ENCODE measurements at places on chromosomes 3 and 15.
A peak's percentile ranks its signal among the peaks of the same experiment; 100 is the strongest.

DNA sequence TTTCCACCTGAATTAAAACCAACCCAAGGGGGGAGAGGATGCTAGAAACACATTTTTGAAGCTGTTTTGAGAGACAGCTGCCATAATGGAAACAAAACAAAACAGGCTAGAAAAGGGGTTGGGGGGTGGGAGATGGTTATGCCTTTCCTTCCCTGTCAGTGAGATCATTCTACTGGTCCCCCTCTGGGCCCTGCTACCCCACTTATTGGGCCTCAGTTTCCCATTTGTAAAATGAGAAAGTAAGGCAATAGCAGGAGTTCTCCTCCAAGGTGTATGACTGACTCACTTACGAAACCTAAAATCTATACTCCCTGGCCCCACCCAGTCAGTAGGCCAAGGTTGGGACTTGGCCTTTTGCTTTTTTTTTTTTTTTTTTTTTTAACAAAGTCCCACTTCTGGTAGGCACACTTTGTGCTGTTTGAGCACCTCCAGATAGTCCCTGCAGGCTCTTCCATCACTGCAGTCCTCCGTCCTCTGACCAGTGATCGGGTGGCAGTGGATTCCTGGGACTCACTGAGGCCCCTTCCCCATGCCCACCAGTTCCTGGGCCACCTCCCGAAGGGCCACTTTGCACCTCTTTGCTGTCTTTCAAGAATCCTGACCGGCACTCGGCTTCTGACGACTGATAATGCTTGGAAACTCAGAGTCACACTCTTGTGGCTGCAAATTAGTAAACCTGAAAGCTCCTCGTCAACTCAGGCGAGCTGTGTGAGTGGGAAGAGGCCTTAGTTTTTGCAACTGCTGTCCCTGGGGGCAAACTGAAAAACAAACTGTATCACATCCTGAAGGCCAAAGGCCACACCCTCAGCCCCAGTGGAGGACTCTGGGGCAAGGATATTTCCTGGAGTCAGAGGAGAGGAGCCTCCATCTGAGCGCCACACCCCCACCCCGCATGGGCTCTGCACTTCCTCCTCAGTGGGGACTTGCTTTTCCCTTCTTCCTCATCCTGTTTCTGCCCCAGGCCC, 6.7 kb upstream of the PSTPIP1 start:
- DNase-seq: no peak

- peak; percentile 88 for DNase-seq
Observed at GRCh38 chr3:130850044-130850797, 43.7 kb upstream of the ATP2C1 start.

DNA sequence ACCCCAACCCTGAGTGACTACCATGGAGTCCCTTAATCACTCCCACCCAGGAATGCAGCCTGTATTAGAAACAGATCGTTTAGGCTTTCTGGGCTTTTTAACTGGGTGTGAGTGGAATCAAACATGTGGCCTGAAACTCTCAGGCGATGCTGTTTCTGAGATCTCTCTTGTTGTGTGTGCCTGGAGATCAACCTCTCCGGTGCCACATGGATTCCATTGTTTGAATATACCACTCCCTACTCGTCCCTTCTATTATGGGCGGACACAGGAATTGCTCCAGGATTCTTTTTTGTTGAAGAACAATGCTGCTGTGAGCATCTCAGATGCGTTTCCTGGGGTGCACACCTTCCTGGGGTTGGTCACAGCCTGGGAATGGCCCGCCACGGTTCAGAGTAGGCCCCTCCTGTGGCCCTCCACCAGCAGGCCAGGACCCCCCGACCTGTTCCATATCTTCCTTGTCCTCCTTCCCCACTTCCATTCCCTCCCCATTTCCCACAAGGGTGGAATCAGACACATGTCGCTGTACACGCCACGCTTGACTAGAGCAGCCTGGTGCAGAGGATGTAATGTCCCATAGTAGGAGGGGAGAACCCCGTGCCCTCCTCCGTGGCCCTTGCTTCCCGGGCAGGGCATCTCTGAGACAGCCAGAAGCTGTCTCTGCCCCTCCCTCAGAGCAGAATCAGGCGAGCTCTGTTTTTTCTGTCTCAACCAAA, 36.4 kb upstream of the PRR23E start:
- DNase-seq: no peak

DNA sequence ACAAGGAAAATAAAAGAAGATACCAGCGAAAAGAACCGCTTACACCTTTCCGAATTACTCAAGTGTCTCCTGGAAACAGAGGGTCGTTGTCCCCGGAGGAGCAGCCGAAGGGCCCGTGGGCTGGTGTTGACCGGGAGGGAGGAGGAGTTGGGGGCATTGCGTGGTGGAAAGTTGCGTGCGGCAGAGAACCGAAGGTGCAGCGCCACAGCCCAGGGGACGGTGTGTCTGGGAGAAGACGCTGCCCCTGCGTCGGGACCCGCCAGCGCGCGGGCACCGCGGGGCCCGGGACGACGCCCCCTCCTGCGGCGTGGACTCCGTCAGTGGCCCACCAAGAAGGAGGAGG, 325 bp downstream of the ALCAM start:
- no peak for DNase-seq

DNA sequence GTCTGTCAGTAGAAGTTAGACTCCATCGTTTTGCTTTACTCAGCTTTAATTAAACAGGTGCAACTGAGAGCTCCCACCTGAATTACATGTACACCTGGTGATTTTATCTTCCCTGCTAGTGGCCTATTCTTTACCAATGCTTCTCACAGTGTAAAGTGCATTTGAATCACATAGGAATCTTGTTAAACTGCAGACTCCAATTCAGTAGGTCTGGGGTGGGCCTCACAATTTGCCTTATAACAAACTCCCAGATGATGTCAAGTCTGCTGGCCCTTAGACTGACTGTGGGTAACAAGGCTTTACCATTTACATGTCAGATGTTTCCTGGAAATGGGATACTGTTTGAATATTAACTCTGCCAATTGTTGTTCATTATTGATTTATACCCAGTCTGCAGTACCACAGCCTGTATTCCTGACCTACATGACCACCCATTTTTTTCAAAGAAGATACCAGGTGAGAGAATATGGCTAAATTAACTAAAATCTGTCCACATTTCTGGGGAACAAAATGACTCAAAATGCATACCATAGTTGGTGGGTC, 37.2 kb downstream of the CMSS1 start:
- no peak for DNase-seq

DNA sequence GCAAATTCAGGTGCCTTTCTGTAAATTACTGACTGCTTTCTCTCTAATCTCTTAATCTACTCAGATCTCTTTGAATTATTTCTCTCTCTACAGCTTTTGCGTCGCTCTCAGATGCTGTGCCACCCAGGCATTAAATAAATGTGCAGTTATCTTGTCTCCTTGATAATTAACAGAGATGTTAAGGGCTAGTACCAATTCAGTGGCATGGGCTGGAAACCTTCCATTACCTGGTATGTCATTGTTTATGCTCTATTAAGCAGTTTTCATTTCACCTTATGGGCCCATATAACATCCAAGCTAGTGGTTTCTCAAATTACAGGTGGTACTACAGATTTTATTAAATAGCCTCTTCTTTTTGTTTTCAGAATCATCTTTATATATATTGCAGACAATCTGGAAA, 66.0 kb downstream of the PEX5L start:
- DNase-seq: no peak

DNA sequence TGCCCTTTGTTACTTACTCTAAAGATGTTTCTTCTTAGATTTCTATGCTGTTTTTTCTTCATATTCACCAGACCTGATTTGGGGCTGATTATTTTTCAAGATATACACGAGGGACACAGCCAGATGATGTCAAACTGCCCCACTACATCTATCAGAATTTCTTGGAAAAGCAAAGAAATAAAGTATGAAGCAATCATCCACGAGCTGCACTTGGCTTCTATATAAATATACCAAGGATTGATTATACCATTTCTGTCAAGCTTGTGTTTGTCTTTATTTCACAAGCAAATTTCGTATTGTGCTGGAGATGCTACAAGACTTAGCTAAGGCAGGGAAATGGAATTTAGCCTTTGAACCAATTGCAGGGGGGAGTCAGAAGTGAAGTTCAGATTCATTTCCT, 715.1 kb upstream of the NR2F2 start:
- no peak for DNase-seq

DNA sequence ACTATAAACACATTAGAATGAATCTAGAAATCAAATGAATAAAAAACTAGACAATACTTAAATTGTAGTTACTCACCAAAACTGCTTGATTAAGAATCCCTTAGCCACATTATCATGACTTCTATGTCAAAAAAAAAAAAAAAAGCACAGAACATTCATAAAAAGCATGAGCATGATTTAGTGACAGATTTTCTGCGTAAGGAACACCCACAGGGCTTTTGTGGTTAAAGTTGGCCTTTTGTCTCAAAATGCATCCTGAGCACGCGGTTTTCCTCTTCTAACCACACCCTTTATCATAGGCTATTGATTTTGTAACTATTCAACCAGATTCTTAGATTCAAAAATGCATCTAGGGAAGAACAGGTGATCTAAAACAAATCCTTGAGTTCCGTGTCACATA, 334.0 kb upstream of the NR2F2 start:
- DNase-seq: no peak

- DNase-seq: no peak
Observed at GRCh38 chr3:164533275-164533674, 545.0 kb downstream of the SI start.

- DNase-seq: no peak
Observed at GRCh38 chr3:132593241-132593946, 3.7 kb upstream of the ACKR4 start.
